Ecto neural progenitor cell (in vitro differentiated cells): ENCODE measurements at places on chromosomes 16 and 17.

DNA sequence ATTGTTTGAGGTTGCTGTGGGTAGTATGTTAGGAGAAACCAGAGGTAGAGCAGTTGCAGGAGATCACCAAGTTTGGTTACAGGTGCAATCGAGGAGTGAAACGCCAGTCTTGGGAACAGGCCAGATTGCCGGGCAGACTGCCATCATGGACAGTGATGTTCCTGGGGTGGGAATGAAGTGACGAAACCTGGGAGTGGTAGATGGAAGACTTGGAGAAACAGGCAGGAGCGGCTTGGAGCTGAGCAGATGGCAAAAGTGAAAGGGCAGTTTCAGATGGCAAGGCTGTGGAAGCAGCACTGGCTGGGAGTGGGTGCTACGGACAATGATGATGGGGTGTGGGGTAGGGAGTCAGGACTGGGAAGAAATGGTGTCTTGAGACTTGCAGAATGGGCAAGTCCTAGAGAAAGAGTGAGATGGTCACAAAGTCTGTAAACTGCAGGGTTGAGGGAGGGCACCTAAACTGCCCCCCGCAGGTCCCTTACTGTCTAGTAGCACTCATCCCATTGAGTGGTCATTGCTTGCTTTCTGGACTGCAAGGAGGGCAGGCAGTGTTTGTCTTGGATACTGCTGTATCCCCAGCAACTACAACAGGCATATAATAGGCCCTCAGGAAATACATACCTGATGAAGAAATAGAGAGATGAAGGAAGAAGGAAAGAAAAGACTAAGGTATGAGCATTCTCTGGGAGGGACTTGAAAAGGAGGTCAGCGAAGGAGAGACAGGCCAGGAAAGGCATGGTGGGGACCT is 29.5 kb upstream of the ULK2 start:
- no peak for DNase-seq

DNA sequence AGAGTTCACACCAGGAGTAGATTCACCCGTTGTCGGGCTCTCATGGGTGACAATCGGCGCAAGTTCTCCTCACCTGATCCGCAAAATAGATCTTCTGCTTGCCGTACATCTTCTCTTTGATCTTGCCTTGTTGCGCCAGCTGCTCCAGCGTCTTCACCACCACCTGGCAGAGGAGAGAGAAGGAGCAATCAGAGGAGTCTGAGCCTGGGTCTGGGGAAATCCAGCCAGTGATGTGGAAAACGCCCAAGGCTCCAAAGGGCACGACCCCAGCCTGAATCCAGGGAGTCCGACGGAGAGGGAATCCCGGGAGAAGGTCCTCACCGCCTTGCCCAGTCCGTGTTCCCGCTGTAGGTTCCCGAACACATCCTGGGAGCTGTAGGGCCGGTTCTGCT is 393 bp downstream of the PSMC3IP start:
- DNase-seq, result no peak

GRCh38 chr16:83847371-83848225 is 39.8 kb downstream of the HSBP1 start:
- no peak for DNase-seq

- DNase-seq, result no peak
Measured at GRCh38 chr16:58187665-58188421, 10.1 kb downstream of the CSNK2A2 start.

- DNase-seq, result no peak
Measured at GRCh38 chr17:76176701-76177574, 35.9 kb upstream of the FOXJ1 start.

DNA sequence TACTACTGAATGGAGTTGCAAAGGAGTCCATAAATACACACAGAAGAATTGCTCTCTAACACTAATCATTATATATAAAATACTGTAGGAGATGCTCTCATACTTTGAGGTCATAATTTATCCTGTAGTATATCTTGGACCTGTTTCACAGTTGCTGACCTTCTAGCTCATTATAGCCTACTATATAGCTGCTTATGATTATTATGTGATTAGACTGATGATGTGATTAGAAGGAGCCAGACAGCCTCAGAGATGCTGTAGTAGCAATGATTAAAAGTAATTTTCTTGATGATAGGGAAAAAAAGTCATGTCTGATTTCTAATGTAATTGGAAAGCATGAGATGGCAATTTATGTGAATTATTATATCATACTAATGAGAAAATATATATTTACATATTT is 455.7 kb downstream of the CNTNAP4 start:
- DNase-seq, result no peak

DNA sequence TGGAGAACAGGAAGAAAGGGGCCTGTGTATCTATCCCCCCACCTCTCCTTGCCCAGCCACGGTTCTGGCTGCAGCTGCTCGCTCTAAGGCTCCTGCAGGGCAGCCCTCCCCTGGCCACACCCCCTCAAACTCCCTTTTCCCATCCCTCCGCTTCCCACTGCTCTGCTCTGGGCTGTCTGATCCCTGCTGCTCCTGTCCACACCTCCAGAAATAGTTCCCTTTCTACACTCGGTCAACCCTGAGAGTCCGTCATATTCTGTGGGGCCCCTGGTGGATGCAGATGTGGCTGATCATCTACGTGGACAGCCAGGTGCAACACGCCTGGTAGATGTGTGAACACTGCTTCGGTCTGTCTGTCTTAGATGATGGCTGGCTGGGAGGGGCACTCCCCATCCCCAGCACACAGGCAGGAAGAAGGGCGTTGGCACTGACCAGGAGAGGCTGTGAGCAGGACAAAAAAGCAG is 19.3 kb upstream of the KRT19 start:
- no peak for DNase-seq

- DNase-seq, result no peak
Measured at GRCh38 chr16:24146518-24146917, 109.6 kb upstream of the CACNG3 start.

DNA sequence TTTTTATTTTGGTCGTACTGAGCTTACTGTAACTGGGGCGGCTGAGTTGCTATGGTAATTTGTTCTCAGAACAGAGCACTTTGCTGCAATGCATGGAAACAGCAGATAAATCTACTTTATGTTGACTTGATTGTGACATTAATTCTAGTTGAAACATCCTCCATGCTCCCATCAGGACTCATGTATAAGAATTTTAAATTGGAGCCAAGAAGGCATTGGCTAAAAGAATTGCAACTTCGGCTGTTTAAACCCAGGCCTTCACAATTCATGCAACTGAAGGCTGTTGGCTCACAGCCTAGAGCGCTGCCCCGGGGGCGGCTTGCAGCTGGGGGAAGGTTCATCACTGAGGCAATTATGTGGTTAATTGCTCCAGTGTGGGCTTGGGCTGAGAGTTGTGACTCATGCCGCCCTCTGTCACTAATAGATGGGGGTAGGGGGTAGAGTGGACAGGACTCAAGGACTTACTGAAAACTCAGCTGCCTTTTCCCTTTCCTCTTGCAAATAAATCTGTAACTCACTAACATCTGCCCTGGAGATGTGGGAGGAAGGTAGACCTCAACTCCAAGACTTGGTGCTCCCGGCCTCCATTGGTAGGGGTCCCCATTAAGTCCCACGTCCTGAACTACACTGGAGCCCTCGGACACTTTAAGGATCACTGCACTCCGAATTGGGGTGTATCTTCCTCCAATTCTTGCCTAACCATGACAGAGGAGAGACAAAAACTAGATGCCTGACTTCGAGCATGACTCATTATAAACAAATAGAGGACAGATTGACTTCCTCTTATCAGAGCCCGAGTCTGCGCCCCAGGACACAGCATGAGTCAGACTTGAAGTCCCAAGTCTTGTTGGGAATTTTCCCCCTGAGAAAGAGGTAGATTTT is 37.5 kb downstream of the ERCC4 start:
- DNase-seq, result no peak

- no peak for DNase-seq
Measured at GRCh38 chr16:11972128-11972527, 4.4 kb upstream of the SNX29 start.

DNA sequence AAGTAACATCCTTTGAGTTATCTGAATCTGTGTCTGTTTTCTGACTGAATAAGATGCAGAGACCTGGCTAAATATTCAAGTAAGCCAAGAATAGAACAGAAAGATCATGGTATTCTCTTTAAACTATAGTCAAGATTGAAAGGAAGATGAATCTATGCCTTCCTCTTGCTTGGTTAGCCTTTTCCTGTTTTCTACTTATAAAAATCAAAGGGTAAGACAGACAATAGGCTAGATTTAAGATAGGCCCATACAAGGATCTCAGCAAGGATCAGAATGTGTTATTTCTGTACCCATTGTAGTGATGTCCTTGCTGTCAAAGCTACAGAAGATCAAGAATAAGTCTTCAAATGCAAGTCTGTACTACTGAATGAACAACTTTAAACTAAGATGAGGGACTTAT is 7.0 kb upstream of the CDR2 start:
- no peak for DNase-seq

GRCh38 chr16:66605177-66605978 is 874 bp downstream of the CMTM3 start:
- peak; percentile 73 for DNase-seq

GRCh38 chr17:5099271-5099670 is 12.4 kb downstream of the ZNF232 start:
- no peak for DNase-seq

DNA sequence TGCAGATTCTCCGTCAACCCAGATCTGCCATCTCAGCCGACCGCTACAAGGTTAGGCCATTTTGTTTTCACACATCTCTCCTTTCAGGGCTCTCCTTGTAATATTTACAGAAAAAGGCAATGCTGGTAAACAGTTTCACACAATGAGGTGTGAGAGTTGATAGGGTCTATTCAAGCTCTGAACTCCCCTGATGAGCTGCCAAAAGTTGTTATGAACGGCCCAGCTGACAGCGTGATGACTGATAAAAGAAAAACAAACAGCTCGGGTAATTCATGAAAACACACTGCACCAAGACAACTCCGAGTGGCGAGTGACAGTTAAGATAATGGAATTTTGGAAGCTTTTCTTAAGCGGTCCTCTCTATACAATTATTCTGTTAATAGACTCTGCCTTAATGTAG is 68.1 kb upstream of the IRX5 start:
- no peak for DNase-seq

- DNase-seq, result no peak
Measured at GRCh38 chr16:56910654-56911539, 21.0 kb upstream of the HERPUD1 start.

GRCh38 chr17:35738519-35739133 is 7.2 kb downstream of the RASL10B start:
- no peak for DNase-seq

DNA sequence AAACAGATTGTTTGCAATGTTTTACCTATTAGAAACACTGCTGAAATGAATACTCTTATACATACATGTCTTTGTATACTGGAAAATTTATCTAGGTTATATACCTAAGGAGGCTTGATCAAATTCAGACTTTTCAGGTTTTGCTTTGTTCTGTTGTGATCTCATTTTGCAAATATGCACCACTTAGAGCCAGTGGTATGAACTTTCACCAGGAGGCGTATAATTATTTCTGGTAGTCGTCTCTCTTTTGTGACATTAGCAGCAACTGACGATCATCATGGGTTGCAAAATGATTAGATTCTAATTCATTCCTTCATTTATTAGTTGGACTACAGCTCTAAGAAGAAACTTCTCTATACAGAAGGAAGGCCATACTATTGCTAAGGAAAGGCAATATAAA is 26.9 kb downstream of the AP1G1 start:
- no peak for DNase-seq

DNA sequence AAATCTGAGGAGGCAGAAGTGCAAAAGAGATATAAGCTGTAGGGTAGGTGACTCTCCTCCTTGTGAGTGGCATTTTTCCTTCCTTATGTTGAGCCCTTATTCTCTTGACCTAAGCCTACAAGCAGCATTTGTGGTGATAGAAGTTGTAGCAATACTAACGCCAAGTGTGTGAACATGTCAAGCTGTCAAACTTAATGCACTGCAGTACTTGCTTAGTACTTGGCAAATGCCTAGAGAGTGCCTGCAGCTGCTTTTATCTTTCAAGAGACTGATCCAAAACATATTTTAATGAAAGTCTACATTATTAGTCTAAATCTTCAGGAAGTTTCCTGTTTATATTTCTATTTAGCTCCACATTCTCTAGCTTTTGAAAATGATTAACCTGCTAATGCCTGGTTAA is 83.2 kb downstream of the CNTNAP4 start:
- no peak for DNase-seq

- DNase-seq, result no peak
Measured at GRCh38 chr17:73311428-73311780, 397 bp downstream of the CDC42EP4 start.

GRCh38 chr16:27748868-27749546 is 199.1 kb downstream of the KATNIP start:
- DNase-seq, result peak; percentile 61

DNA sequence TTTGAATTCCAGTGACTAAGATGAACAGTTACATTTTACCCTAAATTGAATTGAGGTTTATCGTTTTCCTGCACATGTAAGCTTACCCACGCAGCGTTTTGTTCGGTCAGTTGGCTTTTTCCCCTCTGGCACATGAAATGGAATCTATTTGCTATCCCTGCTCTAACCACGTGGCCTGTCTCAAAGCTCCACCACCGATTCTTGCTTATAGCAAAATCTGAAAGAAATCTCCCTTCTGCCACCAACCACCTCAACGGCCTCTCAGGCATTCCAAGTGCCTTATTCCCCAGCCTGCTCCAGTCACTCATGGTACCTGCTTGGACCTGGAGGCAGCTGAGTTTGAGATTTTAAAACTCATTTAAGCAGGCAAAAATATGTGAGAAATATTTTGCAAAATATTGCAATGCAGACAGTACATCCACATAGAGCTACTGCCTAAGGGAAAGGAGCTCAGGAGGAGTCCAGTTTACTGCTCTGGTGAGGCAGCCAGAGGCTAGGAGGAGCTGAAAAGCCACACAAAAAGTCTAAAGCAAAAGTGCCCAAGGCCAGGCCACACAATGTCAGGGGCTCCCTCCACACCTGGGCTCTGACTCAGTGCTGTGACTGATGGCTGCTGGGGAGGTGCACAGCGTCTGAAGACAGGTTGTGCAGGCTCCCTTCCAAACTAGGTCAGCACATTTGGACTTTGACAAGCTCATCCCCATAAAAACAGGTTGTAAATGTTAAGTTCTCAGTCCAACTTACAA is 26.4 kb downstream of the ARHGAP17 start:
- no peak for DNase-seq

DNA sequence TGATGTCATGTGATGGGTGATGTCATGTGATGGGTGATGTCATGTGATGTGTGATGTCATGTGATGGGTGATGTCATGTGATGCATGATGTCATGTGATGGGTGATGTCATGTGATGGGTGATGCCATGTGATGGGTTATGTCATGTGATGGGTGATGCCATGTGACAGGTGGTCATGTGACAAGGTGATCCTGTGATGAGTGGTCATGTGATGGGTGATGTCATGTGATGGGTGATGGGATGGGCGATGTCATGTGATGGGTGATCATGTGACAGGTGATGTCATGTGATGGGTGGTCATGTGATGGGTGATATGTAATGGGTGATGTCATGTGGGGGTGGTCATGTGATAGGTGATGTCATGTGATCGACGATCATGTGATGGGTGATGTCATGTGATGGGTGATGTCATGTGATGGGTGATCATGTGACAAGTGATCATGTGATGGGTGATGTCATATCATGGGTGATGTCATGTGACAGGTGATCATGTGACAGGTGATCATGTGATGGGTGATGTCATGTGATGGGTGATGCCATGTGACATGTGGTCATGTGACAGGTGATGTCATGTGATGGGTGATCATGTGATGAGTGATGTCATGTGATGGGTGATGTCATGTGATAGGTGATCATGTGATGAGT is 17.2 kb downstream of the CD300LB start:
- no peak for DNase-seq

- no peak for DNase-seq
Measured at GRCh38 chr17:21106316-21106715, 20.4 kb upstream of the DHRS7B start.
